Activated gamma-delta T cell treated with anti-CD3 and anti-CD28 coated beads, Interleukin-2, amount 50 U/mL, for 16 hours (primary cell): ENCODE measurements at places on chromosomes 4 and X.

- no peak for DNase-seq
Observed at GRCh38 chr4:78864405-78865024, 74.7 kb downstream of the PAQR3 start.

DNA sequence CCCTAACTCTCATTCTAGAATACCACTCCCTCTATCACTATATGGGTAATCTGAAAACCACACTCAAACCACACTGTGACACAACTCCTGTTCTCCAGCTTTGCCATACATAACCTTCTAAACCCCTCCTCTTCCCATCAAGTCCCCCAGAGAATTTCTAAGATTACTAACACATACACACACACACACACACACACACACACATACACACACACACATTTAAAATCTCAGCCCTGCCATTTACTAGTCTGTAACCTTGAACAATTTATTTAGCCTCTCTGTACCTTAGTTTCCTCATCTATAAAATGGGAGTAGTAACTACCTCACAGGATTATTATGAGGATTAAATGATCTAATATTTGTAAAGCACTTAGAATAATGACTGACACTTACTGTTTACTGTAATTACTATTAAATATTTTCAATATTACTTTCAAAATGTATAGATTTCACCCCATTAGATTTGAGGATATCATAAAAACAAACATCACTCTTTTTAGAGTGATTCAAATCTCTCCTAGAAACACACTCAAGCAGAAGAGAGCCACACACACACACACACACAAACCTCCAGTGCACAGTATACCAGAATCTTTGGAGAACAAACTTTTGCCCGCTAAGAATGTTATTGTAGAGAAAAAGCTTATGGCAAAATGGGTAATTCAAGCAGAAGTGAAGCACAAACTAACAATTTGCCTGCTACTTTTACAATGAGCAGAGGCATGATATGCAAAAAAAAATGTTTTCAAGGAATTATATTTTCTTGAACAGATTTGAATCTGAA lies 3.8 kb downstream of the ANKRD50 start:
- DNase-seq, result no peak

GRCh38 chr4:148240241-148240640 lies 202.0 kb downstream of the NR3C2 start:
- no peak for DNase-seq

GRCh38 chr4:29970626-29971025 lies 749.5 kb upstream of the PCDH7 start:
- DNase-seq, result no peak

DNA sequence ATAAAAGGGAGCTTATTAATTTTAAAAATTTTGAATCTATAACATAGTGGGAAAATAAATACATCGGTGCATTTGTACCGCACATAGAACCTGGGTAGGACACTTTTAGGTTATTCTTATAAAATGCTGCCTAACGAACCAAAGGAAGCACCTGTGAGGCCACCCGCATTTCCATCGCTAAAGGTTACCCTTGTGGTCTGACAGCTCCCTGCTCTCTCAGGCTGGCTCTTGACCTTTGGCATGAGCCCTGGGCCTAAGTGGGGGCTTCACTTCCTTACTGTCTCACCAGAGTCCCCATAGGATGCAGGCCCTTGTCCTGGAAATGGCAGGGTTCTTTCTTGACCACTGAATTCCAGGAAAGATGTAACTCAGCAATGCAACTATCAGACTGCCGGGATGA lies 46.0 kb downstream of the HADH start:
- DNase-seq, result no peak

GRCh38 chr4:24913119-24913485 lies 260 bp upstream of the CCDC149 start:
- no peak for DNase-seq

DNA sequence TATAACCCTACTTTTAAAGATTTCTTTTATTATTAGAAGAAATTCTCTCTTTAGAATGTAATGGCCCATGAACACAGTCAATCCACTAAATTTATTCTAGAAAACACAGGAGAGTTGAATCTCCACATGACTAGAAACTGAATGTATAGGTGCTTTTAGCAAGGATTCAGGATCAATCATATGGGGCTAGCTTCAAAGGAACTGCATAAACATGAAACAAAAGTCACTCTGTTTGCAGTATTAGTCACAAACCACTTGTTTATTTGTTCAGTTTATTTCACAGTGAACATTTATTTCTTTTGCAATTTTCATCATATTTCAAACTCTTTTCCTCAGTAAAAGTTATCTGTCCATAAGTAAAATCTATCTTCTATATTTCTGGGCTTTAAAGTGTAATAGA lies 1604.6 kb downstream of the PCDH18 start:
- DNase-seq, result no peak

- no peak for DNase-seq
Observed at GRCh38 chr4:76087007-76087769, 12.7 kb downstream of the ART3 start.

- DNase-seq, result no peak
Observed at GRCh38 chr4:73213916-73214653, 44.5 kb downstream of the ANKRD17 start.

DNA sequence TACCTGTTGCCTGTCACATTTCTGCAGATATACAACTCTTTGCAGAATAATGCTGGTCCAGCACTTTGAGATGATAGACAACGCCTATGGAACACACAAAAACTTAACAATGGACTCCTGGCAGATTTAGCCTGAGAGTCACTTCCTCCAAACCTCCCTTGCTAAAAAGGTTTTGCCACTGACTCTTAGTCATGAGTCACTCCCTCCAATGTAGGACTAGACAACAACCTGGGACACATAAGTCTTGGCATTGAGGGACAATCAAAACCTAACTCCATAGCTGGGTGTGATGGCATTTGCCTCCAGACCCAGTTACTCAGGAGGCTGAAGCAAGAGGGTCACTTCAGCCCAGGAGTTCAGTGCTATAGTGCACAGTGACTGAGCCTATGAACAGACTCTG lies 22.0 kb upstream of the EIF4E start:
- no peak for DNase-seq

DNA sequence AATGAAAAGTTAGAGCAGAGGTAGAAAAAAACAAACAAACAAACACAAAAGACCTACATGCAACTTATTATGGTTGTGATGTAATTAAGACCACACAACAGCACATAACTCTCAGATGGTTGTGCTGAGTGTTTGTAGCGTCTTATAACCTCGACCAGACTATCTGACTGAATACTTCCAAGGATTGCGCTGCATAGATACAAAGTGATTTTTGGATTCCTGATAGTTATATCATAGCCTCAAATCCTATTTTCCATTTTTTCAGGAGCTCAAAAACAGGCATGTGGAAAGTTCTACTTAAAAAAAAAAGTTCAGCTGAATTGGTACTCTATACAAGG lies 236.1 kb downstream of the SPRY1 start:
- no peak for DNase-seq

- no peak for DNase-seq
Observed at GRCh38 chr4:41212616-41213203, 1.6 kb downstream of the APBB2 start.

- no peak for DNase-seq
Observed at GRCh38 chr4:132065940-132066495, 1083.1 kb upstream of the PCDH10 start.

- no peak for DNase-seq
Observed at GRCh38 chrX:19344661-19345060, 934 bp downstream of the PDHA1 start.

GRCh38 chr4:101515566-101515965 lies 168.2 kb upstream of the PPP3CA start:
- no peak for DNase-seq

- DNase-seq, result no peak
Observed at GRCh38 chrX:24148121-24148520, 1.4 kb upstream of the ZFX start.

- DNase-seq, result no peak
Observed at GRCh38 chr4:179521952-179522351, 2079.7 kb upstream of the AGA start.

DNA sequence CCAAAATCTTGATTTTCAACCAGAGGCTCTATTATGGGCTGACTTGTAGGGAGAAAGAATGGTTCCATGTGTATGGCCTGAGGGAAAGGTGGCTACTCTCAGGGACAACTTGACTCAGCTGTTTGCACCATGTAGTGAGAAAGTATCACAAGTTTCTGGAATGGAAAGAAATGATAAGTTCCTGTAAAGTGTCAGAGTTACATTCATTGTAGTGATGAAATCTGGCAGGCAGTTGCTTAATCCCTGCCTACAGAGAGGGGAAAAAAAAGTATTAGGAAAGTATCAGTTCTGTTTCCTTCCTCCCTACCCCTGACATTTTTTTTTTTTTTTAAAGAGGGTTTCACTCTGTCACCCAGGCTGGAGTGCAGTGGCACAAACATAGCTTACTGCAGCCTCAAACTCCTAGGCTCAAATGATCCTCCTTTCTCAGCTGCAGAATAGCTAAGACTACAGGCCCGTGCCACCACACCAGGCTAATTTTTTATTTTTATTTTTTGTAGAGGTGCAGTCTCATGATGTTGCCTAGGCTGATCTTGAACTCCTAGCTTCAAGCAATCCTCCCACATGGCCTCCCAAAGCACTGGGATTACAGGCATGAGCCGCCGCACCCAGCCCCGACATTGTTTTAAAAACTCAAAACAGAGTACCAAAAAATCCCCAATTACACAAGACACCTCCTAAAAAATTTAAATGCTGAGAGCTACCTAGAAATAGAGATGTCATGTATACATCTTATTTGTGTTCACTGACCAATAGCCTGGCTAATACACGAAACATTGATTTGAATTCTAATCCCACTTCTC lies 4.8 kb upstream of the FBXL5 start:
- no peak for DNase-seq

GRCh38 chr4:139682741-139683151 lies 17.1 kb downstream of the MGST2 start:
- DNase-seq, result no peak

DNA sequence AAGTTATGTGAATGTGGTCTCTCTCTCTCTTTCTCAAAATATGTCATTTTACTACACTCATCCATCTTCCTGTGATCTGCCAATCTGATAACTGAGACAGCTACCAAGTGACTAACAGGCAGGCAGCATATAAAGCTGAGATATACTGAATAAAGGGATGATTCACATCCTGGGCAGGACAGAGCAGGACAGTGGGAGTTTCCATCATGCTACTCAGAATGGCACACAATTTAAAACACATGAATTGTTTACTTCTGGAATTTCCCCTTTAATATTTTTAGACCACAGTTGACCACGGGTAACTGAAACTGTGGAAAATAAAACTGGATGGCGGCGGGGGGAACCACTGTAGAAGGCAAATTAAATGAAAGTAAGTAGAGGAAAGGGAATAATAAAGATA lies 58.6 kb upstream of the DCTD start:
- DNase-seq, result no peak

GRCh38 chr4:140851032-140851636 lies 94.9 kb upstream of the TBC1D9 start:
- no peak for DNase-seq

DNA sequence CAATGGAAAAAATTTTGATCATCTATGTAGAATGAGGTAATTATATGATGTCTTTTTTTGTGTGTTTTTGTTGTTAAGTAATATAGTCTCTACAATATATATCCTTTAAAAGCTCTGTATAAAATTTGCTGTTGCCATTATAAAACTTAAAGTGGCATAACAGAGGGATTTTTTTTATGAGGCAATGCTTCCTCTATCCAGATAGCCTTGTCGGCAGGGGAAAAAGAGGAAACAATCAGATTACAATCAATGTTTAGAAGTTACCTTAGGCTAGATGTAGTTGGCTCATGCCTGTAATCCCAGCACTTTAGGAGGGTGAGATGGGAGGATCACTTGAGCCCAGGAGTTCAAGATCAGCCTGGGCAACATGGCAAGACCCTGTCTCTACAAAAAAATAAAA lies 86.8 kb downstream of the DIAPH2 start:
- DNase-seq, result no peak

DNA sequence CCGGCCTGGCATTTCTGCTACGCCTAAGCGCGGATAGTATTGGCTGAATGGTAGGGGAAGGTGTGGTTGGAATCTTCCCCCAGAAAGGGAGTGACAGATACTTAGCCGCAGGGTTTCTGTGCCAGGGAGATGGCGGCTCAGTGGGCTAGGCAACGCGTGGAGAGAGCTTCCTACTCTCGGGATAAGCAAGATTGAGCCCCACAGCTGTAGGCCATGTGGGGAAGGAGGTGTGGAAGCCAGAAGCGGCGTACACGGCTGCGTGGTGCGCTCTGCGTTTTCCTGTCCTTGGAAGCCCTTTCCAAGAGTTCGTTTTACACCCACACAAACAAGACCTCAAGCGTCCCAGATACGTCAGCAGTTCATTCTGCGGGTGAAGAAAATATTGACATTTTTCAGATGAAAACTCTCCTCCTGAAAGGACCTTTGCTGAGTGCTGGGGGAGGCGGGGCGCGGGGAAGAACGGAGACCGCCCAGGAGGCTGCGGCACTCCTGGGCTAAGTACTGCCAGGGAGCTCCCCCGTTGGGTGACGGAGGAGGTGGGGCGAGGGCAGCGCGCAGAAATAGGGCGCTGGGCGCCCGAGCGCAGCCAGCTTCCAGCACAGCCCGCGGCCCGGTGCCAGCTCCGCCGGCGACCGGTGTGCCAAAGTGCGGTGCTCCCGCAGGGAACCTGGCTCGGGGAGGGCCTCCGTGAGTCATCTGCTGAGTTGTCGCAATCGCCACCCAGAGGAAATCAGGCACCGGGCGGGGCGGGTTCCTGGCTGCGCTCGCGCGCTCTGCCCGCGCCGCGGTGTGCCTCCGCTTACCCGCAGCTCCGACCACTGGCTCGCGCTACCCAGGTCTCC lies at the start of gene GPAT3:
TSS of gene GPAT3 (plus strand) at position 589 of the 842 bp plus-strand sequence. CDS start 515 bp downstream, outside the sequence.
- peak; percentile 31 for DNase-seq

DNA sequence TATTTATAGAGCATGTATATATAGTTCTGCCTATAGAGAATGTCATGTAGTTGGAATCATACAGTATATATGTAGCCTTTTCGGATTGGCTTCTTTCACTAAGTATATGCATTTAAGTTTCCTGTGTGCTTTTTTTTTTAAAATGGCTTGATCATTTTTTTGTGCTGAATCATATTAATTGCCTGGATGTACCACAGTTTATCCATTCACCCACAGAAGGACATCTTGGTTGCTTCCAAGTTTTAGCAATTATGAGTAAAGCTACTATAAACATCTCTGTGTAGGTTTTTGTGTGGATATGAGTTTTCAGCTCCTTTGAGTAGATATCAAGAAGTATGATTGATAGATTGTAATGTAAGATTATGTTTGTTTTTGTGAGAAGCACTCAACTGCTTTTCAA lies 23.8 kb downstream of the PTTG2 start:
- DNase-seq, result no peak

- DNase-seq, result no peak
Observed at GRCh38 chr4:120855307-120856001, 67.1 kb downstream of the PRDM5 start.

- DNase-seq, result no peak
Observed at GRCh38 chr4:137909529-137910309, 332.4 kb downstream of the SLC7A11 start.
